ENCODE measurements at places on chromosomes 1 and 21.

GRCh38 chr1:45750298-45751038 lies at the start of gene IPP:
TSS of gene IPP (minus strand) at chr1:45750653. CDS start at chr1:45746411, 4,242 bp downstream.
- peak; percentile 70 for DNase-seq

GRCh38 chr1:117852853-117853553 lies 76.4 kb downstream of the GDAP2 start:
- DNase-seq = no peak

DNA sequence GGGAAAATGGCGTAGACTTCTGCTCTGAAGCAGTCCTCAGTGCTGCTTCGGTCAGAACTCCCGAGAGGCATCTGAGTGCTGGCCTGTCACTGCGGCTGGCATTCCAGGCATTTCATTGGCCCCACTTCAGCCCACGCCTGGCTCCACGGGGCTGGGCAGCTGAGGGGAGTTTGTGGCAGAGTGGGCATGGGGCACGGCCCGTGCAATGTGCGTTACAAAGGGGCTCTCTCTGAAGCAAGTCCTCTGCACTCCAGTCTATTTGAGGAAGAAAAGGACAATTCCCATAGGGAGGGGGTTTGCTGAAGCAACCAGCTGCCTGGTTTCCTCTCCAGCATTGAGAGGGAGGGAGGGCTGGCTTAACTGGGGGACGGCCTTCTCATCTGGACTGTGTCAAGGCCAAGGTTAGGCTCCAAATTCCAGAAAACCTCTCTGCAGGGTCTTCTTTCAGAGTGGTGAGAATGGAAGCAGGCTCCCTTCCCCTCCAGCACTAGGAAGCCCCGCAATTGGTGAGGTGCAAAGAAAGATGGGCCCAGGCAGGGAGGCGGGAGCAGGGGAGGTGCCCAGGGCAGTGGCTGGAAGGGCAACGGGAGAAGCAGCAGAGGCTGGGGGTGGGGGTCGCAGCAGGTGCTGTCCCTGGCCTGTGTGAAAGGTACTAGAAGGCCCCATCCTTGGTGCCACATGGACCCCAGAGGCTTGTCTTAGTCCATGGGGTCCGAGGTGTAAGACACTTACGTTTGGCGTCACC lies 21.1 kb upstream of the GPR157 start:
- DNase-seq = no peak

DNA sequence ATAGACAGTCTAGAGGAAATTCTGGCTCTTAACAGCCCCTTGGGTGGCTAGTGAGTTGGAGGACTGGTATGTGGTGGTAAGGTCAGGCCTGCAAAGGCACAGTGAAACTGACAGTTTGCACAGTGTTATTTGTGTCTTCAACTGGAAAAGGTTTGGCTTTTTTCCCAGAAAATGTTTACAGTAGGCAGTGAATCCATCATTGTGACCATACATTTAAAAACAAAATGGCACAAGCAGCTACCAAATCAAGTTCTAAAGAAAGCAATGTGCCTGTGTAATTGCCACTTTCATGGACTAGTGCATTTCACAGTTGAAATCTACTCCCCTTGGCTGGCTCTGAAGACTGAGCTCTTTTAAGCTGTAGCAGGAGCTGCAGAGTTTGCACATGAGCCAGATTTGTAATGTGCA lies 24.8 kb downstream of the ATPAF1 start:
- no peak for DNase-seq

- no peak for DNase-seq
Observed at GRCh38 chr1:183087001-183087400, 63.8 kb downstream of the LAMC1 start.

- no peak for DNase-seq
Observed at GRCh38 chr21:27060190-27060589, 93.3 kb upstream of the ADAMTS5 start.
